ENCODE measurements at places on chromosomes 4 and X.

- no peak for DNase-seq
Measured at GRCh38 chr4:113951263-113951662, 28.2 kb downstream of the ARSJ start.

DNA sequence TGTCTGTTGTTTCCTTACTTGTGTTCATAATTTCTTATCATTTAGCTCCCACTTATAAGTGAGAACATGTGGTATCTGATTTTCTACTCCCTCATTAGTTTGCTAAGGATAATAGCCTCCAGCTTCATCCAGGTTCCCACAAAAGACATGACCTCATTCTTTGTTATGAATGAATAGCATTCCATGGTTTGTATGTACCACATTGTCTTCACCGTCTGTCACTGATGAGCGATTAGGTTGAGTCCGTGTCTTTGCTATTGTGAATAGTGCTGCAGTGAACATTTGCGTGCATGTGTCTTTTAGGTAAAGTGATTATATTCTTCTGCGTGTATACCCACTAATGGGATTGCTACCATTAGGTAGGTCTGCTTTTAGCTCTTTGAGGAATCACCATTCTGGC is 624.3 kb upstream of the EPHA5 start:
- DNase-seq: no peak

DNA sequence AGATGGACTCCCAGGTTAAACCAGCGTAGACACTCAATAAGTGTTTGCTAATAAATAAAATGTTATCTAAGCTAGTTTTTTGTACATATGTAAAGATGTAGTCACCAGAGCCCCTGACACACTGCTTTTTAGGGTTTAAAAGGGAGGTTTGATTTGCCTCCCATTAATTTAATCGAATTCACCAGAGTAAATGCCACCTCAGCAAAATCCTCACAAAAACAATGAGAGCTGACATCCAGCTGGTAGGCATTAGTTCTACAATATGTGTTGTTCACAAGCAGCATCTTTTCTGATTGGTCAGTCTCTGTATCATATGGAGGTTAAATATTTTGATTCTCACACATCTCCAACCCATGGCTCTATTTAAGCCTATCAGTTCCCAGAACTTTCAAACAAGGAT is 382.6 kb downstream of the CENPC start:
- DNase-seq: no peak

- no peak for DNase-seq
Measured at GRCh38 chr4:48064349-48064748, 47.8 kb downstream of the NIPAL1 start.

DNA sequence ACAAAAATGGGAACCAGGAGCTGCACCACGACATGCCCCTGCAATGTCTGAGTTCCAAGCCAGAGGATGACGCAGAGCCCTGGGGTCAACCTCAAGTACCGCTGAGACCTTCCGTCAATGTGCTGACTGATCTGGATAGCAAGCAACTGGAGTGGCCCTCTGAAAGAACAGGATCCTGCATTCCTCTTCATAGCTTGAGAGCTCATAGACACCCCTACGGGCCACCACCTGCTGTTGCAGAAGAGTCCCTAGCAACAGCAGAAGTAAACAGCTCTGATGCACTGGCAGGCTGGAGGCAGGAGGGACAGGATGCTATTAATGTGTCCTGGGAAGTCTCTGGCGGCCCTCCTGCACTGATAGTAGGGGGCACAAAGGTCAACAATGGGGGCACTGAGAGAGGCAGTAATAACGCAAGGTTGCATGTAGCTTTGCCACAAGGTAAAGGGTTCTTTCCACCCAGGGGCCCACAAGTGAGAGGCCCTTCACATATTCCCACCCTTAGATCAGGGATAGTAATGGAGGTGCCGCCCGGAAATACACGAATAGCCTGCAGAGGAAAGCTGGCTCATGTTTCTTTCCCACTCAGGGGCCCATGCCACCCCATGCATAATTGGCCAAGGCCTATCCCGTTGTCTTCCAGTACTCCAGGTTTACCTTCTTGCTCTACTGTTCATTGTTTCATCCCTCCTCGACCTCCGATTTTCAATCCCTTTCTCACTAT is 1.3 kb downstream of the PRR32 start:
- DNase-seq: no peak

DNA sequence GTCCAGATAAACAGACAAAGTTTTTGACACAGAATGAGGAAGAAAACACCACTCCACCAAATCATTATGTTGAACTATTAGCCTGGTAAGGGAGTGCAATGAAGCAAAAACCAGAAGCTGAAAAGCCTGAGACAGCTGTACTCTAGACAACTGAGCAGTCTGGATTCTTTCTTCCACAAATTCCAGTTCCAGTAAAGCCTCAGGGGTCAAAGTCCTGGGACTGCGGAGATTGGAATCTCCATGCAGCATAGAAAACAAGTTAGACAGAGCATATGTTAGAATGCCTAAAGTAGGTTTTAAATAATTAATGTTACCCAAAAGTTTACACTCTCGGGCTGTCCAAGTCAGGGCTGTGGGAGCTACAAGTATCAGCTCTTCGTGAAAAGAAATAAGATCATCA is 263.2 kb downstream of the TECRL start:
- no peak for DNase-seq

GRCh38 chr4:7918981-7919380 is 20.7 kb downstream of the AFAP1 start:
- no peak for DNase-seq

GRCh38 chr4:8250227-8250626 is 19.3 kb upstream of the HTRA3 start:
- no peak for DNase-seq

DNA sequence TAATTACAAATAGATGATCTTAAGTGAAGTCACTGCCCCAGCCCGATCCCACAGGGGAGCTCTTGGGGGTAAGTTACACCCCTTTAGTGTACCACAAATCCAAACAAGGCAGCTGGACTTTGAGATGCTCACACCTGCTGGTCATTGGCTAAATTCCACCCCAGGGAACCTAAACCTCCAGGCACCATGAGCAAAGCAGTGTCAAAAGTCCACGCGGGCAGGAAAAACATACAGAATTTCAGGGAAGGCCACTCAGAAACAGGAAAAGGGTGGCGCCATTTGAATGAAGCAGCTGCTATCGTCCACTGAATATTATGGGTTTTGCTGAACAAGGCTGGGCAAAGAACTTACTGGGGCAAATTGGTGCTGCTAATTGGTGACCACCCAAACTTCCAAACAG is 30.9 kb downstream of the SUPT20HL1 start:
- no peak for DNase-seq

DNA sequence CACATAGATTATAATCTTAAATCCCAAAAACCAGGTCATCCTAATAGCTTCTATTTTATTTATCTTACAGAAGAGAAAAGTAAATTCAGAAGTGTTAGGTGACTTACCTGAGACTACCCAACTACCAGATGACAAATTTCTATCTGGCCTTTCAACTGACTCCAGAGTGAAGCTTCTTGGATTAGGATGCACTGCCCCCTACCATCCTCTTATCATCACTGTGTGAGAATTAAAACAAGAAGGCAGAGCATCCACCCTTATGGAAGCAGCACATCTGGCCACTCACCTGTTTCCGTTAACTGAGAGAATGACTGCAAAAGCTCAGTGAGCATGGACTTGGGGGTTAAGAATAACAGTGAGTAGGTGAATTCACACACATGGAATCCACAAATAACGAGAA is 502.6 kb upstream of the TECRL start:
- DNase-seq: no peak

- no peak for DNase-seq
Measured at GRCh38 chrX:107484002-107484726, 34.7 kb downstream of the FRMPD3 start.

GRCh38 chr4:113849771-113850170 is 88.2 kb upstream of the CAMK2D start:
- DNase-seq: no peak

DNA sequence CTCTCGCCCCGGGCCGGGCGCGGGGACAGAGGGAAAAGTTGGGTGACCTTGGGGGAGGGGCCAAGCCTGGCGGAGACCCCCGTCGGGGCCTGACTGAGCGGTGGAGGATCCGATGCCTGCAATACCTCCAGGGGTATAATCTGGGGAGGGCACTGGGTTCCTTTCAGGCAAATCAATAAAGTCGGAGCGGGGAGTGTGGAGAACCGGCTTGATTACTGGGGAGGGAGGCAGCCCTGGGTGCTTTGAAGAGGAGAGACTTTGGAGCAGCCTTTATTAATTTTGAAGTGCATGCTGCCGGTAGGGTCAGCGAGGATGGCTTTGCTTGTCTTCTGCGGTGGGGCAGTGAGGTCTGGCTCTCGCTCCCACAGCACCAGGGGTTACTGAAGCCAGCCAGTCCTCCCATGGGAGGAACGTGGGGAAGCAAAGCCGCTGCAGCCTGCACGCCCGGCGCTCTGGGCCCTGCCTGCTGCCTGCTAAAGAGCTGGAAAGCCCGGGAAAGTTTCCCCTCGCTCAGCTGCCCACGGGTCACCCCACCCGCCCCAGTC is 403 bp upstream of the LGI2 start:
- DNase-seq: no peak

DNA sequence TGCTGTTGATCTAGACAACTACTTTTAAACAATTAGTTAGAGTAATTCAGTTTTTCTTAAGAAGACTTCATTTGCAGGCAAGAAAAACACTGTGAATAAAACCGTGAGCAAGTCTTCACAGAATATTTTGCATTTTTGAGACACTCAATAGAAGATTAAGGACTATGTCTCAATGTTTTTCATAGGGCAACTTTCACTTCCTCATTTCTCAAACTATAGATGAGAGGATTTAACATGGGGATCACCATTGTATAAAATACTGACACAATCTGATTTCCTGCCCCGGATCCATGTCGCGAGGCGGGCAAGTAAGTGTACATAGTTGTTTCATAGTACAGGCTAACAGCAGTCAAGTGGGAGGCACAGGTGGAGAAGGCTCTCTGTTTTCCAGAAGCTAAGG is 108.8 kb upstream of the IGSF1 start:
- no peak for DNase-seq

- no peak for DNase-seq
Measured at GRCh38 chr4:113758372-113758771, 3.2 kb downstream of the CAMK2D start.

DNA sequence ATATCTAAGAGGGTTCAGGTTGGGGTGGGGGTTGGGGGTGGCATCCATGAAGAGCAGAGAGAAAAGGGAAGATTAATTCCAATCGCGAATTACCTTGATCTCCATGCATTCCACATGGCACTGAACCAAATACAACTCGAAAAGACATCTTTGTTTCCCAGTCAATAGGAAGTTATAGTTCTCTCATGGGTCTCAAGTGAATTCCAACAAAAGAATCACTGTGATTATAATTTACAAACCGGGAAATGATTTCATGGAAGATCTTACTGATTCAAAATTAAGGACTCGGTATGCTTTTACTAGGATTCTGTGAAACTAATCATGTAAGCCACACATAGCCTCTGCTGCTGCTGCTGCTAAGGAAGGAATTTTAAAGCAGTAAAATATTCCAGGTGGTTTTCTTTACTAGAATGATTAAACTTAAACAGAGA is 26.6 kb upstream of the AMELX start:
- no peak for DNase-seq

GRCh38 chr4:94407846-94408245 is 43.9 kb upstream of the PDLIM5 start:
- DNase-seq: no peak

Measured in stimulated activated CD4-positive, alpha-beta T cell treated with anti-CD3 and anti-CD28 coated beads, Interleukin-1b, Interleukin-23, amount 100 ng/mL, for 1 hour (primary cell).